ENCODE measurements at places on chromosomes 16 and 17. TPM values are rescaled to one million over a fixed set of nuclear protein-coding genes. Genes with fewer than 3 reads are reported as not detected.

The ADAP2 gene
- total RNA-seq, result 0.87 TPM

The COX4I1 gene
- total RNA-seq, result 440 TPM

The NETO2 gene
- 14.8 TPM for total RNA-seq

The AARS1 gene
- total RNA-seq, result 148 TPM

The SLC38A8 gene
- total RNA-seq, result not detected
